ENCODE measurements at places on chromosomes 3 and 15.

DNA sequence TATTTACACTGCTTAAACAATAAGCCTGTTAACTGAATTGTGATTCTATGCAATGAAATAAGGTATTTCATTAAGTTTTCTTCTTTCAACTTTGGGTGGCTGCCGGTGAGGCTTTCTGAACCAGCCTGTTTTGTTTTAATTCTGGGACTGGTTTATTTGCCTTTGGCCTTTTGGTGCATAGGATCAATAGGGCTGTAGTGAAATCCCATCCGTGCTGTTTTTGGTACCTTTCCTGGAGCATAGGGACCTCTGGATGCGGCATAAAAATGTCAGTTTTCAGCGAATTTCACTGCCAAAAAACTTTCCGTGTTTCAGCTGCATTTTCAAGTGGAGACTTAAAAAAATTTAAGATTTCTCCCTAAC, 514 bp downstream of the PLS1 start:
- no peak for DNase-seq

- DNase-seq = no peak
Observed at GRCh38 chr3:2041931-2042330, 56.7 kb upstream of the CNTN4 start.

GRCh38 chr3:170909129-170909903, 879 bp upstream of the EIF5A2 start:
- DNase-seq = no peak

DNA sequence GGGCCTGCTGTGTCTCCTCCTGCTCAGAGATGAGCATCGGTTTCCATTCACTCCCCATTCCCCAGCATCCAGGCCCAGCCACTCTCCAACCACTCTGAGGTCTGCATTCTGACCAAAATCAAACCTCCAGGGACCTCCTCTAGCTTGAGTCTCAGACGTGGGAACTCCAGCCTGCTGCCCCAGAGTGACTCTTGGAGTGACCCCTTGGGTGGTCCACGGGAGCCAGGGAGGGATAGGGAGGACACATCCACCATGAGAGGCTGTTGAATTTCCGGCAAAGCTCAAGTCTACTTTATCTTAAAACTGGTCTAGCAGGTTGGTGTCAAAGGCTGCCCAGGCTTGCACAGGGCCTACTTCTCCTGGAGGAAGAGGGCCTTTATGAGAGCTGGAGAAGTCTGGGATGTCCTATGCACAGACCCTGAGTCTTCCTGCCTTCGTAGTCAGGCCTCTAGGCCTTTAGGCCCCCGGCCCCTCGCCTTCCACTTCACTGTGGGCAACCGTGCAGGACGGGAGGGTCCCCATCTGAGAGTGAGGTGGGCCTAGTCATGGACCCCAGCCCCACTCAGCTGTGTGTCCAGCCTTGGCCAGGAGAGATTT, 8.9 kb downstream of the CISH start:
- DNase-seq = no peak

DNA sequence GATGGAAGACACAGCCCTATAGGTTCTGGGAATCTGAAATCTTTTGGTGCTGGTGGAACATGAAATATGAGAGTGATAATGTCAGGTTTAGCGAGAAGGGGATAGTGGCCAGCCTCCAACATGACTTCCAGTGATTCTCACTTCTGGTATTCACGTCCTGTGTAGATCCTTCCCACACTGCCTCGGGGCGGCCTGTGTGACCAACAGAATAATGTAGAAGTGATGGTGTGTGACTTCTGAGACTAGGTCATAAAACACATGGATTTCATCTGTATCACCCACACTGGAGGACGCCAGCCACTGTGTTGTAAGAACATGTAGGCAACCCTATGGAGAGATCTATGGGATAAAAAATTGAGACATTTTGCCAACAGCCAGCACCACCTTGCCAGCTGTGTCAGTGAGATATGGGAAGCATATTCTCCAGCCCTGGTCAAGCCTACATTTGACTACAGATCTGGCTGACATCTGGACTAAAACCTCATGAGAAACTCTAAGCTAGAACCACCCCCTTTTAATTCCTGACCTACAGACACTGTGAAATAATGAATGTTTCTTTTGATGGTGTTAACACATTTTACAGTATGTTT, 25.5 kb upstream of the NUDT16 start:
- DNase-seq = no peak

- DNase-seq = no peak
Observed at GRCh38 chr3:153961494-153961893, 159.7 kb upstream of the ARHGEF26 start.

DNA sequence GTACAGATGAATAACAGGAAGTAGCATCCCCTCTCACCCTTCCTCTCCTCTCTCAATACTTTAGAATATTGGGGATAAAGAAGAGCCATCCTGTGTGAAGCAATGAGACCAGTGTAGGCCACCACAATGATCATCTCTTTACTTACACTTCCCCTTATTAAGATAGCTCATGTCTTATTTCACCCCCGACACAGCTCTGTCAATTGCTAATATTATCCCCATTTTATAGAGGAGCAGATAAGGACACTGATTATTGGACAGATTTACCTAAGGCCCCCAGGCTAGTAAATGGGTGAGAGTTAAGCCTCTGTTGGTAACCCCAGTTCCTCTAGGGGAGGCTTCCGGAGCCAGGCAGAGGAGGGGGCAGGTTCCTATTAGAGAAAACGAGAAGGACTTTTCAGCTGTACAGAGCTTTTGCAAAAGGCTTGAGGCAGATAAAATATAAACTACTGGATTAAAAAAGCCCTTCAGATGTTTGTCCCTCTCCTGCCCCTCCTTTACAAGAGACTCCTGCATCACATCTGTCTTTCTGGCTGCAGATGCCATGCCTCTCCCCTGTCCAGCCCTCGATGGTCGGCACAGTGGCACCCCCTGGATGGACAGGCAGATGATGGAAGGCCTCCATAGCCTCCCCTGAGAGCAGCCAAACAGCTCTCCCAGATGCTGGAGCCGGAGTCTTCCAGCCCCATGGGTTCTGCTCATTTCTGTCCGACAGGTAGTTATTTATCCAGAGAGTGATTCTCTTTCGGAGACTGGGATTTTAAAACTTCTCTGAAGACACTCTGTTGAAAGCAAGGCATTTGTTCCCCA, 49.4 kb upstream of the LCTL start:
- no peak for DNase-seq

- no peak for DNase-seq
Observed at GRCh38 chr3:10450494-10451440, 54.6 kb downstream of the ATP2B2 start.

DNA sequence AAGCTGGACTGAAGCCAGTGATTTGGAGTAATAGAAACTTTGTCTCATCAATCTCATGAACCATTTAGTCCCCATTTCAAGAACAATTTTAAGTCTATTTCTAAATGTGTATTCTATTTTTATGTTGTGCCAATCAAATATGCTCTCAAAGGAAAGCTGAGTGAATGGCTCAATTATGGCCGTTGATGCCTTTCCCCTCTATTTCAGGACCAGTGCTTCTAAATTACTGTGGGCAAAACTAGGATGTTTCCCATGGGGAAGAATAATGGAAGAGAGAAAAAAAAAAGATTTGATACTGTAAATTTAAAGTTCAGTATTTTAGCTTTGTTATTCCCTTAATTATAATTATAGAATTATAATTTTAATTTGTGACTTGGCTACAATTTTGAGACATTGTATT, 110.1 kb downstream of the CADM2 start:
- DNase-seq = no peak

GRCh38 chr3:129482721-129483120, 42.7 kb downstream of the IFT122 start:
- DNase-seq = no peak

- DNase-seq = no peak
Observed at GRCh38 chr3:112531358-112531781, 30.4 kb downstream of the ATG3 start.

DNA sequence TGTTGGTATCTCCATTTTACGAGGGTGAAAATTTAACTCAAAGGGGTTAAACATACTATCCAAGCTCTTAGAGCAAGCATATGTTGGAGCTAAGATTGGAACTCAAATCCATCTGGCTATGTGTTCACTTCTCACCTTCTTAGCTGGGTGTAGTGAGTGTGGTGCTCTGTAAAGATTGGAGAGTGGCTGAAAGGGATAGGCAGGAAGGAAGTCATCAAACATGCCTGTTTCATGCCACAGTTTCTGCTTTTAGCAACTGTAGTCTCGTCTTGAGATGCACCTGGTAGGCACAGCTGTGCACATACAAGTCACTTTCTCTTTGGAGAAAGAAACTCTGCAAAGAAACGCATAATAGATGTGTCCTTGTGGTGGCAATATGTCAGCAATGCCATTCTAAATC, 189.1 kb upstream of the MDFIC2 start:
- no peak for DNase-seq

GRCh38 chr3:127037971-127038446, 55.1 kb downstream of the PLXNA1 start:
- DNase-seq = no peak

- no peak for DNase-seq
Observed at GRCh38 chr3:29239376-29239775, 41.5 kb upstream of the RBMS3 start.

- no peak for DNase-seq
Observed at GRCh38 chr3:14744556-14744955, 69.6 kb downstream of the C3orf20 start.

GRCh38 chr15:94494732-94495131, 263.4 kb downstream of the MCTP2 start:
- DNase-seq = no peak

DNA sequence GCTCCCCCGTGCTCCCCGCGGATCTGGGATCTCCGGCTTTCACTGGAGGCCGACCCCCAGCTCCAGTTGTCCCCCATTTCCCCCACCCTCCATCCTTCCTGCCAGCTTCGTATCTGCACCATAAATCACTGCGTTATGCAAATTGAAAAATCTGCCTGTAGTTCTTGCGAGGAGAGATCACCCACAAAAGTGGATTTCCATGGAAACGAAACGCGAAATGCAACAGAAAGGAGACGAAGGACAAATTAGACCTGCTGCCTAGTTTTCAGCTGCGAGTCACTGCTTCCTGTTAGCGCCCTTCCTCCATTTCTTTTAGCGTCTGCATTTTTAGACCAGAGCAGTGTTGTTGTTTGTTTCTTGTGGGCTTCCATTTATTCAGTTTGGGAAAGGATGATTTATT, 127.1 kb upstream of the ATP10A start:
- no peak for DNase-seq

- no peak for DNase-seq
Observed at GRCh38 chr15:81475926-81476325, 101.9 kb upstream of the TMC3 start.

DNA sequence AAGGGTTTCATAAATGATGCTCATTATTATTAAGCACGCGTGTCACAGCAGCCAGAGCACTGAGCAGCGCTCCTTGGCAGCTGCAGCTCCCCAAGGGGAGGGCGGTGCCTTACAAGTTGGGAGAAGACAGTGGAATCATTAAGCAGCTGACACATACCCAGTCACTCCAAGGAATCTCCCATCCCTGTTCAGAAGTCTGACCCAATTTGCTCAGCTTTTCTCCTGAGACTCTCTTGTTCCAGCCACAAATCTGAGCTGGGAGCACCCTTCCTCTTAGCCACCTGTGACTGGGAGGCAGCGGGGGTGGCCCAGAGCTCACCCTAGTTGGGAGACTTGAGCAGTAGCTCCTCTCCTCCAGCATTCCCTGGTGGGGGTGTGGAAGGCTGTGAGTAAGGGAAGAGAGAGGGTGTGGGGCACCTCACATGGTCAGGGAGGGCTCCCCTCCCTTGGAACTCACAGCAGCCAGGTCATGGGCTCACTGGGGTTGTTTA, 64.3 kb downstream of the DUT start:
- no peak for DNase-seq

DNA sequence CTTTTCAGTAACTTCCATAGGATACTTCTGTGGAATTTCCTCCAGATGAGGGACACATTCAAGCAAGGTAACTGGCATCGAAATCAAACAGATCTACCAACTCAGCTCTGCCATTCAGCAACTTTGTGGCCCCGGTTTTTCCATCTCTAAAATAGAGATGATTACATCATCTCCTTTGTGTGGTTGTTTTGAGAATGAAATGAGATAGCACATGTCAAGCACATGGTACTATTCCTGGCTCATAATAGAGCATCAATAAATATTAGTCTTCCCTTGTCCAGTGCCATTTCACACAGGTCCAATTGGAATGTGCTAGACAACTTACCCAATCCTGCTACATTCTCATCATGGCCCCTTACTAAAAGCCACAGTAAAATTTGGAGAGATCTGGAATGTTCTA, 24.2 kb upstream of the TM4SF4 start:
- no peak for DNase-seq

Measured in activated CD8-positive, alpha-beta memory T cell treated with anti-CD3 and anti-CD28 coated beads for 4 hours (primary cell).